Umbilical cord (tissue), 2 donors: ENCODE measurements at places on chromosomes 7 and 10. TPM values are rescaled to one million over a fixed set of nuclear protein-coding genes. Genes with fewer than 3 reads are reported as not detected.

- no peak for DNase-seq
Measured at GRCh38 chr7:155455132-155455693, 2.7 kb upstream of the EN2 start.

DNA sequence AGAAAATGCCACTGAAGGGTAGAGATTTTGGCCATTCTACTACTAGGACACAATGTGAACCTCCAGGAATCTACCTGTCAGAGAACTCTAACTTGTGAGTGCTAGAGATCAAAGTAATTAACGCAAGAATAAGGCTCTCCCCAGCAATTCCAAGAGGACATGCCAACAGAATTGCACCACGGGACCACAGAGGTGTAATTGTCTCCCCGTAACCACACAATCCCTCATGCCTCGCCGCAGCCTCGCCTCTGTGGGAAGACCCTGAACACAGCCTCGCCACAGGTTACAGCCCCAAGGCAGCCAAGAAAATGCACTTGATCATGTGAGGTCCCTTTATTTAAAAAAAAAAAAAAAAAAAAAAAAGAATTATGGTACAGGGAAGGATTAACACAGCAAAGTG lies 29.5 kb downstream of the CDCA7L start:
- DNase-seq: no peak

GRCh38 chr7:155653803-155654202 lies 9.3 kb downstream of the RBM33 start:
- DNase-seq: peak; percentile 10

ADAM12 gene
- total RNA-seq: 196 TPM

GRCh38 chr10:114261076-114261475 lies 22.0 kb downstream of the VWA2 start:
- DNase-seq: no peak

- DNase-seq: peak; percentile 33
Measured at GRCh38 chr7:73353243-73353642, 25.3 kb downstream of the FKBP6 start.

POLL gene
- total RNA-seq: 6.5 TPM

- peak; percentile 85 for DNase-seq
Measured at GRCh38 chr7:25069900-25070443, 55.1 kb downstream of the CYCS start.

ESYT2 gene
- total RNA-seq: 153 TPM

DNA sequence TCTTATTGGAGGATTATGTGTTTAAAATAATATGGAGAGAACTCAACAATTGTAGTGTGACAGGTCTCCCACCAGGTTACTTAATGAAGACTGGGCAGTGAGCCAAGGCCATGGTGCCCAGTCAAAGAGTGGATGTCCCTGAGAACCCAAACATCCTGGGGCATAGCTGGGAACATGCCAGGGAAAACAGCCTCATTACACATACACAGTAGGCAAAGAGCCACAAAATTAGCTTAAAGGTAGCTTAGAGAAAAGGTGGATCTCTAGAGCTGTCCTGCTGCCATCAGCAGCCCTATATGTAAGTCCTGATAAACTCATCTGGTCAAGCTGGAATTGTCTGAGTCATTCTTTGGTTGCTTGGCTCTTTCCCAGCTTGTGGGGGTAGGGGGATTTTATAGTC lies 287.8 kb downstream of the PHF14 start:
- no peak for DNase-seq

TCERG1L gene
- total RNA-seq: 0.48 TPM

DNA sequence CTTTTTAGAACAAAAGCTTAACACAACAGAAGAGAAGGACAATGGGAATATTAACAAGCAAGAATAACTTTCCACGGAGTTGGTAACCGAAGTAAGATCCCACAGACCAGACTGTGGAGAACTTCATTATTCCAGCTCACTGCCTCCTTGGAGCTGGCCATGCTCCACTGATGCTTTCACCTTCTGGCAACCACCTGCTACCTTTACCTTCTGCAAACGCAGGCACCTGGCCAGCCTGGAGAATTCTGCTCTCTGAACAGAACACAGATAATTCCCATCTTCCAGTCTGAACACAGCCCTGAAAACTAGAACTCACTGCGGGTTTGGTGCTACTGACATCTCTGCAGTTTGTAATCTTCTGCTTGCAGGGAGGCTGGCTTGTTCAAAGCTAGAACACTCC lies 66.5 kb downstream of the JAZF1 start:
- no peak for DNase-seq

DNA sequence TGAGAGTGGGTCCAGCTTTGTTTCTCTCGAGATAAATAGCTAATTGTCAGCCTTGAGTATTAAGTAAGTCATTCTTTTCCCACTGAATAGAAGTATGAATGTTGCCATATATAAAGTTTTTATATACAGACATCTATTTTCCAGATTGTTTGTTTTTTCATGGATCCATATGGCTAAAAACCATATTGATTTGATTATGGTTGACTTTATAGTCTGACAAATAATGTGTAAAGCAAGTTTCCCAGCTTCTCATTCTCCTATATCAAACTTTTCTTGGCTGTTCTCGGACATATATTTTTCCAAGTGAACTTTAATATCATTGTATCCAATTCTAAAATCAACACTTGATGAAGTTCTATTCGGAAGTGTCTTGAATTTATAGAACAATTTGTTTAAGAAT lies 352.4 kb upstream of the MEOX2 start:
- no peak for DNase-seq

RELN gene
- total RNA-seq: 1.2 TPM

DNA sequence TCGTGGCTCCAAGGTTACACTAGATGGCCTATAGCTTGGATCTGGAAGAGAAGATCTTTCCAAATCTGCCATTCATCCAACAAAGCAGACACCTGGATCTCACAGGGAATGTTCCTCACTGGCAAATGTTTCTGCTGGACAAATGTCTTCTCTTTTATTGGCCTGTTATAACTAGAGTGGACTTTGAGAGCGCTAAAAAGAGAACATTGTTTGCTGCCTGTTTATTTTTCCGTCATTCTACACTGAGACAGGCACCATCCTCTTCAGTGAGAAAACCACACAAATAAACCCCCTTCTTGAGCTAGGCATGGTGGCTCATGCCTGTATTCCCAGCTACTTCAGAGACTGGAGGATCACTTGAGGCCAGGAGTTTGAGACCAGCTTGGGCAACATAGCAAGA lies 206.9 kb downstream of the CREB5 start:
- no peak for DNase-seq

AKR1C1 gene
- total RNA-seq: 11.8 TPM

DNA sequence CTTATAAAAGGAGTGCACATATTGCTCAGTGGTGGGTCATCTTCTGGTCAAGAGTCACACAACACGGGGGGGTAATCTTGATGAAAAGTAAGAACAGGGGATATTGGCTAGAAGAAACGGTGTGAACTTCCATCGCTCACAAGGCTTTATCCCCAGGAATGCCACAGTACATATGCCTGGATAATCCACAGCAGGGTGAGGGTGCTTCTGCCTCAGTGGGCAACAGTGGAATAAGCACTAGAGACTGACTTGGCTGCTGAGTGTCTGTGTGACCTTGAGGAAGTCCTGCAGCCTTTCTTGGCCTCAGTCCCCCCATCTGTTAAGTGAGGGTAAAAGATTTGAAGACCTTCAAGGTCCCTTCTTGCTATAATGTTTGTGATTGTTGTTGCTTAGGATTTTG lies 44.9 kb upstream of the SHH start:
- no peak for DNase-seq

DNA sequence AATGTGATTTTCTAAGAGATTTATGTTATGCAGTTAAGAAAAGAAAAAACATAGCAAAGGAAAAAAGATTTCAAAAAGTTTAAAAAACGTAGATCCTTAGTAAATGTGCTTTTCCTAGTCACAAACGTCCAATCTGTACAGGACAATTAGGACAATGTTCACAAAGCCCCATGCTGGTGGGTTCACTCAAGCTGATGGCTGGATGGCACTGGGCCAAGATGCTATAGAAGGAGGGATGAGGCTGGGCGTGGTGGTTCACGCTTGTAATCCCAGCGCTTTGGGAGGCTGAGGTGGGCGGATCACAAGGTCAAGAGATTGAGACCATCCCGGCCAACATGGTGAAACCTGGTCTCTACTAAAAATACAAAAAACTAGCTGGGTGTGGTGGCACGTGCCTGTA lies 22.1 kb downstream of the SVIL start:
- DNase-seq: no peak

GRCh38 chr7:150957133-150958020 lies 20.7 kb downstream of the KCNH2 start:
- DNase-seq: no peak

DNA sequence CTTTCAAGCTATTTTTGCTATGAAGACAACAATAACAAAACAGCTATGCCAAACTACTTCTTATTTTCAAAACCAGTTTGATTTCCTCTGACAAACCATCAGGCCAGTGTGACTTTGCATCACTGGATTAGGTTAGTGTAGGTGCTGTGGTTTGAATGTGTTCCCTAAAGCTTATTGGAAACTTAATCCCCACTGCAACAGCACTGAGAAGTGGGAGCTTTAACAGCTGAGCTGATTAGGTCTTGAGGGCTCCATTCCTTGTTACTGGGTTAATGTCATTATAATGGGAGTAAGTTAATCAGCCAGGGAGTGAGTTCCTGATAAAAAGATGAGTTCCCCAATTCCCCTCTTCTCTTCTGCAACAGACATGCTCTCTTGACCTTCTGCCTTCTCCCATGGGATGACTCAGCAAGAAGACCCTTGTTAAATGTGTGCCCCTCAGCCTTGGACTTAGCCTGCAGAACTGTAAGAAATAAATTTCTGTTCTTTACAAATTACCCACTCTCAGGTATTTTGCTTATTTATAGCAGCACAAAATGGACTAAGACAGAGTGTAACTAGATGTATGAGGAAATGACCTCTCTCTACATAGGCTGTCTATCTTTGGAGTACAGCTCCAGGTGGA lies 186.8 kb downstream of the CTTNBP2 start:
- DNase-seq: no peak

- DNase-seq: no peak
Measured at GRCh38 chr10:84213076-84213475, 12.3 kb downstream of the LRIT2 start.

DNA sequence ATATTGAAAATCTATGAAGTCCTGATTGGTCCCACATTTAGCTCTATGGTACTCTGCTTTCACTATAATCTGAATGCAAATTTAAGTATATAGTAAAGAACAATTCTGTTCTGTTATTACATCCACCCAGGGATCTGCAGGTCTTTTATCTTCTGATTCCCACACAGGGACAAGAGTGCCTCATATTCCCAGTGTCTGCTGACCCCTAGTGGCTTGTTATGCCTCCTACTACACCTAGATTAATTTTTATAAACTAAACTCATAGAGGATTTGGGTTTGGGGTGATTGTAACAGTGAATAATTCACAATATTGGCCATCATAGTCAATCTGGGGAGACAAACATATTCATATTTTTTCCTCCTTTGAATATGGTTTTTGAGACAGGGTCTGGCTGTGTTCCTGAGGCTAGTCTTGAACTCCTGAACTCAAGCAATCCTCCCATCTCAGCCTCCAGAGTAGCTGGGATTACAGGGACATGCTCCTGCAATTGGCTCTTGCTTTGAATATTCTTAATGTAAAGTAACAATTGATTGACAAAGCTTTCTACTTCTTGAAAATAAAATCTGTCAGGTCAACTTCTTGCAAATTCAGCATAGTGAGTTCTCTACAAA lies 282.1 kb downstream of the KCND2 start:
- DNase-seq: peak; percentile 64

GRCh38 chr10:25017154-25017590 lies 760 bp downstream of the THNSL1 start:
- no peak for DNase-seq

- no peak for DNase-seq
Measured at GRCh38 chr7:12320987-12321647, 82.5 kb downstream of the VWDE start.

ZNF804B gene
- total RNA-seq: 7.7 TPM

- no peak for DNase-seq
Measured at GRCh38 chr7:28873365-28873764, 84.8 kb downstream of the TRIL start.

PDSS1 gene
- total RNA-seq: 12.8 TPM

CYP3A7 gene
- 1.2 TPM for total RNA-seq

DNA sequence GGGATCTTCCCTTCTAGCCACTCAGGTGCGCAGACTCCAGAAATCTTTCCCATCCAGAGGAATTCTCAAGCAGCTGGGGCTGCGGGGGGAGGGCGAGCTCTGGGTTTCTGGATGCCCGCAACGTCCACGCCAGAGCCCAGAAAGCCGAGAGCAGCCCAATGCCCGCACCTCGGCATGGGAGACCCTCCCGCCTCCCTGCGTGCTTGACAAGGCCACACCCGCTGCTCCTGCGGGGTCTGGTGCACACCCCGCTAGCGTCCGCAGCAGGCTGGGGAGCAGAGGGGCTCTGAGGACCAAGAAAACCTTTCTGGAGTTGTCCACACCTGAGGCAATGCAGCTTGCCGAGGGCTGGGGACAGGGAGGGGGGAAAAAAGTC lies 66.2 kb downstream of the SLC29A4 start:
- no peak for DNase-seq

MOGAT3 gene
- total RNA-seq: 3.9 TPM

DNA sequence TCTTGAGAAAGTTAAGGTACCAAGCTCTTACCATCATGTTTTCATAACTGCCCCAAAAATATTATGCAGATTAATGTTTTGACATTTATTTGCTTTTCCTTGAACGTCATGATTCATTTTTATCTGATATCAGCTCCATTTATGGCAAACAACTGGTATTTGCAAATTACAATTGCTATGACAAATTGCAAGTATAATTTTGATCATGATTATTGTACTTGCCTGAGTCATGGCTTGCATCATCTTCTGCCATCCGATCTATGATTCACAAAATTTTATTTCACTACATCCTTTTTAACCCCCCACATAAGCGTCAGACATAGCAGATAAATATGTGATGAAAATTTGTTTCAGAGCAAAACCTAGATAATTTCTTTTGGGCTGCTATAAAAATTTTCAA lies 155.0 kb downstream of the STK31 start:
- peak; percentile 10 for DNase-seq

SEMA3A gene
- 10.4 TPM for total RNA-seq

DNA sequence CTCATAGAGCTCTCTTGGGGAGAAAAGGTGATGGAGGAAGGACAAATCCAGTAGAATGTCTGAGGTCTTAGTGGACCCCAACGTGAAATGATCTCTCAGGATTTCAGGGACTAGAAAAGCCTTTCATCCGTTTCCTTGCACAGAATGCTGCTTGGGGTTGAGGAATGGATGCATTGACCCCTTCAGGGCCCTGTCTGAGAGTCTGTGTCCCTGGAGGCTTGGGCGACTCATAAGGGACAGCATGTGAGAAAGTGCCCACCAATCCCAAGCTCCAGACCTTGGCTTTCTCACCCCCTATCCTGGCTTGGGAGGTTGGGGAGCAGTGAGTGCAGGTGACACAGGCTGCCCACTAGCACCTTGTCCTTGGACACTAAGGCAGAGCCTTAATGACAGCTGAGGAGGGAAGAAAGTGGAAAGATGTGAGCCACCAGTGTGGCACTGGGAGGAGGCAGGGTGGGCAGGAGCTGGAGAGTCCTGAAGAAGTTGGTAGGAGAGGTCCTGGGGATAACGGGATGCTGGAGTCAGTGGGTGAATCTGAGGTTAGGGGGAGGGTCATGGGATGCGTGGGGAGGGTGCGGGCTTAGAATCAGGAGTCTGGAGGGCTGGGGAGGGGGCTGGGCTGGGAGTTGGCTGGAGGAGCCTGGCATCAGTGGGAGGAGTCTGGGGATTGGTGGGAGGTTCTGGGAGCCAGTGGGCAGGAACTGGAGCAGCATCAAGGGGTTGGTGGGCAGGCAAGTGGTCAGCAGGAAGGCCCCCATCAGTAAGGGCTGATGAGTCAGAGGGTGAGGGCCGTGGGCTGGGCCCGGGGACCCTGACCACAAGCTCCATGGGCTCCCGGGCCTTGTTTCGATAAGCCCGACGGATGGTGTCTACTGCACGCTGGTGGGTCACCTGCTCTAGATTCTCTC lies 8.6 kb downstream of the LZTS2 start:
- no peak for DNase-seq

INHBA gene
- total RNA-seq: 172 TPM

DDIT4 gene
- total RNA-seq: 192 TPM

STK31 gene
- total RNA-seq: 2.6 TPM
